SHP77 (cell line): ENCODE measurements at places on chromosomes 16 and 17.

GRCh38 chr16:3846595-3847091 is 33.9 kb downstream of the CREBBP start:
- no peak for DNase-seq

DNA sequence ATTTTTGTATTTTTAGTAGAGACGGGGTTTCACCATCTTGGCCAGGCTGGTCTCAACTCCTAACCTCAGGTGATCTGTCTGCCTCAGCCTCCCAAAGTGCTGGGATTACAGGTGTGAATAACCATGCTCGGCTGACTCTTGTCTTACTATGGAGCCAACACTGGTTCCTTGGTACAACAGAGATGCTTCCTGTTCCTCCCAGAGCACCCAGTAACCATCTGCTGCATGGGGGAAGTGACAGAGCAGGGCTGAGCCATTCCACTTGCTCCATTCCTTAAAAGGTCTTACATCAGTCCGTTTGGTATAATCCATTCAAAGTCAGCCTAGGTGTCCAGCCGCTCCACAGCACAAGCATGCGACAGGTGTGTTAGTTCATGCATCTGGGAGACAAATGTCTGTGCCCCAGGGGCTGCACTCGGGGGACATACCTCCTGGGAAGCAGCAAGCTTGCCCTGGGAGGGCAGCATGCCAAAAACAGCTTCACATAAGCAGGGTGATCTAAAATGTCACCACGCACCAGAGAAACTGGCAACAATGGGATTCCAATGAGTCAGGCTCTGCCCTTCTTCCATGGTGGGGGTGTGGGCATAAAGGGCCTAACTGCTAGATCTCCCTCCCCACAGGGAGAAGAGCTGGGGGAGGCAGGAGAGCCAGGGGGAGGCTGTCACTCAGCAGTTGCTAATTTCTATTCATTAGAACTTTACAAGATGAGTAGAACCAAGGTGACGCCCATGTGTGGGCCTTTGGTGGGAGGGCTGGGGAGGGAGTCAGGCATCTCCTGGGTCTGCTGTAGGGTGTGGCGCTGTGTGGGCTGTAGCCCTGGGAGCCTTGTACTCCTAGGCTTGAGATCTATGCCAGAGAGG is 35.5 kb downstream of the PIPOX start:
- no peak for DNase-seq

DNA sequence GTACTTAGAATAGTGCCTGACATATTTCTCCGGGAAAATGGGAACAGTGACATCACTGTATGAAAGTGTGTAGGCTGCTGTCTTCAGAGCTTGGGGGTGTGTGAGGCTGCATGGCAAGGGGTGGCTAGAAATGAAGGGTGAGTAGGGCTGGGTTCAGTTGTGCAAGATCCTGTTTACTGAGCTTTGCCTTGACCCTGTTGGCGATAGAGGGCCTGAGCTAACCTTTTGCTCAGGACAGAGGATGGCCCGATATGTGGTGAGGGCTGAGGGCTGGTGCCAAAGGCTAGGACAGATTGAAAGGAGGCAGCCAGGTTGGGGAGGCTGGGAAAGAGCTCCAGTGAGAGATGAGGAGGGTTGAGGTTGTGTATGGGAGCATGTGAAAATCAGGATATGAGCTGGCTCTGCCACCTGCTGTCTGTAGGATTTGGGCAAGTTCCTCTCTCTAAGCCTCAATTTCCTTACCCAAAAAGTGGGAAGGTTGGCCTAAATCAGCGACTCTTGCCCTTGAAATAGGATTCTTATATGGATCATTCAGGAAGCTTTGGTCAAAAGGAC is 6.0 kb upstream of the CCL1 start:
- no peak for DNase-seq

- peak; percentile 14 for DNase-seq
Measured at GRCh38 chr17:42182927-42183734, 2.1 kb downstream of the HCRT start.

DNA sequence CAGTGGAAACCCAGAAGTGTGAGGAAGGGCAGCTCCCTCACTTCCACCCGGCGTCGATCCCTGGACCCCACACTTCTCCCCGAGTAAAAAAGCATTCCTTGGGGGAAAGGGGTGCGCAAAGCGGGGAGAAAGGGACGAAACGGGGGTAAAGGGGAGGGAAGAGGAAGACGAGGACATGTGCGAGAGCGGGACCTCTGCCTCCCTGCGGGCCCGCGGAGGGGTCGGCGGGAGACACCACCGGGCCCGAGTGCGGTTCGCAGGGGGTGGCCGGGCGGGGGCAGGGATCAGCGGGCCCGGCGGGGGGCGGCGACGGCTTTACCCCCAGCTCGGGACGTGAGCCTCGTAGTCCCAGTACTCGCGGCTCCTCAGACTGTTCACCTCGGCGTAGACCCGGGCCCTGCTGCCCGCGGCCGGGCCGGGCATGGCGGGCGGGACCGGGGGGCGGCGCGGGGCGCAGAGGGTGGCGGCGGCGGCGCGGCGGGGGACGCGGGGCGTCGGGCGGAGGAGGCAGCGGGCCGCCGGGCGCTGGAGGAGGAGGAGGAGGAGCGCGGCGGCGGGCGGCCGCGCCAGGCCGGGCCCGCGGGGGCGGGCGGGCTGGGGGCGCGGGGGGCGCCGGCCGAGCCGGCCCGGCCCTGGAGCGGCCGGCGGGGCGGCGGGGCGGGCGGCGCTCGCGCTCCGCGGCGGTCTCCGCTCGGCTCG is 443 bp downstream of the CSNK2A2 start:
- DNase-seq: no peak

DNA sequence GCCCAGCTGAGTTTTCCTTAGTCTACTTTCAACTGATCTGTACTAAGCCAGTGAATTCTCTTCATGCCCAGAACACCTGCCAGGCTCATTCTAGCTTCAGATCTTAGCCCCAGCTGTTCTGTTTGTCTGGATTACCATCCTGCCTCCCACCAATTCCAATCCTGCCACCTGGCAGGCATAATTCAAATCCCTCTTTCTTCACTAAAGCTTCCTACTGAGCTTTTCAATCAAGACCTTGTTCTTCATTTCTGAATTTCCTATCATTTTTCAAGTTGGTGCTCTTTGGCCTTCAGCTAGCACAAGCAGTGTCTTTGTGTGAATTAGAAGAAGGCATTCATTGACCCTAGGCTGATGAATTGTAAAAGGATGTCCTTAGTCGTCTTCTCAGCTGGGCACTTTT is 357.6 kb downstream of the UTP18 start:
- no peak for DNase-seq

DNA sequence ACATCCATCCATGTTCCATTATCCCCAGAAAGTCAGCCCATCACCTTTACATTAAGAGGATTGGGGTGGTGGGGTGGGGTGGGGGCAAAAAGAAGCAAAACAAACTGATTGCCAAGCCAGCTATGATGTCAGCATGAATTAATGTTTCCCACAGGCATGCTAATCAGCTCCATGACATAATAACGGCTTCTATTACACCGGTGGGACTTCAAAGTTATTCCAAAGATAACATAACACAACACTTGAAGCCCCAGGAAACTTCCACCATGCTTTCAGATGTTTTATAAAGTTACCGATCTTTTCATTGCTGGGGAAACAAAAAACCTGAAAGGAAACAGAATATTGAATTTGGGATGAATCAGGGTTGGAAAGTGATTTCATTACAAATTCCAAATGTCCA is 155.9 kb upstream of the IRX5 start:
- no peak for DNase-seq

GRCh38 chr16:54136276-54136625 is 150.3 kb downstream of the IRX3 start:
- DNase-seq: no peak

DNA sequence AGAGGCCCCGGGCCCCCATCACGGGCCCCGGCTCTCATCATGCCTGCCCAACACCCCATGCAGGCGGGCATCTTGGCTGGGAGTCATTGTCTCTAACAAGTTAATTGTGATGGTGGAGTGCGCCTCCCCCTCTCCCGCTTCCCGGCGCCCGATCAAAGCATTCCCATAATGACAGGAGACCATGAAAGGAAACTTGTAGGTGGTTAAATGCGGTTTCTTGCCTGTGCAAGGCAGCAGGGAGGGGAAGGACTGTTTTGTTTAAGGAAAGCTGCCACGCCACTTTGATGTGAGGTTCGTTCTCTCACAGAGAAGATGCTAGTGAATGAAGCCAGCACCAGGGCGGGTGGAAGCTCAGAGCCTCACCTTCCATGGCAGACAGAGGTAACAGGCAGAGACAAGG is 45.4 kb downstream of the C16orf78 start:
- DNase-seq: no peak

GRCh38 chr16:84479716-84480450 is 24.6 kb downstream of the MEAK7 start:
- no peak for DNase-seq

DNA sequence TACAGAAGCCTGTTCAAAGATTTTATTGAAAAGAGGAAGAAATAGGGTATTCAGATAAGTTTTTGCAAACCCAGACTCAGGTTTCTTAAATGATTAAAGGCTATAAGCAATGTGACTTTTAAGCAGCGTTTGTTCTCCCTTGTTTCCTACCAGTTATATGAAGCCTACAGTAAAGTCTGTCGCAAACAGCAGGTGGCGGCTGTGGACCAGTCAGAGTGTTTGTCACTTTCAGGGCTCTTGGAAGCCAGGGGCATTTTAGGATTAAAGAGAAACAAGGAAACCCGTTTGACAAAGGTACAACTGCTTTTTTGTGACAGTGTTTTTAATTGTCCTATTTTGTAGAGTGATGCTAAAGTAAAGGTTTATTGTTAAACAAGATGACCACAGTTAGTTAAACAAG is 7.7 kb upstream of the RARA start:
- no peak for DNase-seq

- no peak for DNase-seq
Measured at GRCh38 chr17:17513626-17514025, 17.4 kb upstream of the RASD1 start.

DNA sequence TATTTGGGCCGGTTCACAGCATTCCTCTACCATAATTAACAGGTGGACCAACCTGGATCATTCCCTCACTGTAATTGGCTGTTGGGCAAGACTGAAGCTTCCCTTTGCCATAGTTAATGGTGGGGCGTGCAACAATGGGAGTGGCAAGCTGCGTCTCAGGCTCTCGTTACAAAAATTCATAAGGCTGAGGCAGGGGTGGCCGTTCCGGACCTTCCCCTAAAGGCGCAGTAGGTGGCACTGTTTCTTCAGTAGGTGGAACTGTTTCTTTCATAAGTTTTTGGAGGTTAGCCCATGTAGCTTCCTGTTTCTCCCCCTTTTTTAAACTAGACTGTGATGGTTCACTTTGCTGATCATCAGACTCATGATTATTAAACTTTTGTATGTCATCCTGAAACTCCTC is 17.0 kb upstream of the TMC5 start:
- peak; percentile 10 for DNase-seq

- no peak for DNase-seq
Measured at GRCh38 chr17:17698869-17699351, 17.7 kb downstream of the RAI1 start.

DNA sequence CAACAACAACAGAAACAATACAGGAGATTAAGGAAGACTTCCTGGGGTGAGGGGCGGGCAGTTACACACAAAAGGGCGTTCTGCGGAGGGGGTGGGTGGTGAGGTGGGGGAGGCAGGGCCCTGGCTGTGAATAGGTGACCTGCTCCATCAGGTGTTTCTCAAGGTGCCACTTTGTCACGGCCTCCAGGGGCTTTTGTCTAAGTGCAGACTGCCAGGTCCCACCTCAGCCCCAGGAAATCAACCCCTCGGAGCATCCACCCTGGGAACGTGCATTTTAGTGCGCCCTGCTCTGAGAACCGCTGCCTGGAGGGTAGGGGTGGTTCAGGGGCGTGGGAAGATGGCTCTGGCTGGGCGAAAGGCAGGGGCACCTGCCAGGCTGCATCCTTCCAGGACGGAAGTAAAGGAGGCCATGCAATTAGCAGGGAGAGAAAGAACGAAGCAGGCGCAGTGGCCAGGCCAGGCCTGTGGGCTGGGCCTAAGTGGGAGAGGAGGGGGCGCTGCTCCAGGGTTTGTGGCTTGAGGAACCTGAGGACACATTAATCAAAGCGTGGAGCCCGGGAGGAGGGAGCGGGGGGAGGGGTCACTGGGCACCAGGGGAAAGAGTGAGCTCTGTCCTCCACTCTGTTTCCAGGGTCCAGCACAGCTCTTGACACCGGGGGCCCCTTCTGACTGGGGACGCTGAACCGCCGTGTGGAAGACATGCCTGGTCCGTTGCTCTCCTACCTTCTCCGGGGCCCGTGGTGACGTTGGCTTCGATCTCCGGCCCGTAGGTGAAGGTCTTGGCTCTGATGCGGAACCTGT is 49.4 kb upstream of the CDC42EP4 start:
- no peak for DNase-seq

- peak; percentile 36 for DNase-seq
Measured at GRCh38 chr17:51585514-51586104, 325.3 kb downstream of the UTP18 start.

GRCh38 chr16:72905581-72905980 is 142.3 kb downstream of the ZFHX3 start:
- DNase-seq: no peak

- DNase-seq: no peak
Measured at GRCh38 chr17:5042157-5043022, 7.2 kb upstream of the SLC52A1 start.

DNA sequence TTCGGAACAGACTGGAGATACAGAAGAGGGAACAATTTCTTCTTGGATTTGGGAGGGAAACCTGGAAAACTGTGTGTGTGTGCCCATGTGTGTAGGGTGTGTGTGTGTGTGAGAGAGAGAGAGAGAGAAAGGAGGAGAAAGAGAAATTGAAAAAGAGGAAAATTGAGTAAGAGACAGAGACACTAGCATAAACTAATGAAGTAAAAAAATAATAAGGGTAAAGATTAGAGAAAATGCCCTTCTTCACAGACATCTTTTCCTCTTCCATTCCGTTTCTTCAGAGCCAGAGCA is 13.9 kb upstream of the HOXB2 start:
- no peak for DNase-seq

DNA sequence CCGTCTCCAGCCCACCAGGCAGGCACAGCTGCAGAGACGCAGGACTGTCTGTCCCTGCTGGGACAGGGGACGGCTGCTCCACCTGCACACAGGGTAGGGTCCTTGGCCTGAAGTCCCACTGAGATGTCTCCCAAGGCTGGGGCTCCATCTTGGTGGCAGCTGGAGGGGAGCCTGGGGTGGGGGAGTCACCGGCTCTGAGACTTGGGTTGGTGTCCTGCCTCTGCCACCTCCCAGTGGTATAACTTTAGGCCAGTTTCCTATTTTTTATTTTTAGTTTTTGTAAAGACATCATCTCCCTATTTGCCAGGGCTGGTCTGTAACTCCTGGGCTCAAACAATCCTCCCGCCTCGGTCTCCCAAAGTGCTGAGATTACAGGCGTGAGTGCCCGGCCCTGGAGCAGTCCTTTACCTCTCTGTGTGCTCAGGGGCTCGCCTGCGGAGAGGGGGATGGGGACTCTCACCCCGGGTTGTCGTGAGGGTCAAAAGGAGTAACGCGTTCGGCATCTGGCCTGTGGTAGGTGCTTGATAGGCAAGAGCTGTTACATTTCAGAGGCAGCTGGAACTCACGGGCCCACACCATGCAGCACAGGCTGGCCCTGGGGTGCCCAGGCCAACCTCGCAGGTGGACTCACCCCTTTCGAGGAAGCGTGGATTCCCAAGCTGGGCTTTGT is 46.6 kb upstream of the DOC2B start:
- no peak for DNase-seq

- DNase-seq: no peak
Measured at GRCh38 chr17:54666559-54666958, 234.1 kb upstream of the TOM1L1 start.

GRCh38 chr17:76171706-76172105 is 30.7 kb upstream of the FOXJ1 start:
- DNase-seq: peak; percentile 42
